ENCODE measurements at places on chromosomes 12 and 14. TPM values are rescaled to one million over a fixed set of nuclear protein-coding genes. Genes with fewer than 3 reads are reported as not detected.

HOXC4 gene
- total RNA-seq = 0.14 TPM

GLI1 gene
- total RNA-seq = 1.5 TPM

DNA sequence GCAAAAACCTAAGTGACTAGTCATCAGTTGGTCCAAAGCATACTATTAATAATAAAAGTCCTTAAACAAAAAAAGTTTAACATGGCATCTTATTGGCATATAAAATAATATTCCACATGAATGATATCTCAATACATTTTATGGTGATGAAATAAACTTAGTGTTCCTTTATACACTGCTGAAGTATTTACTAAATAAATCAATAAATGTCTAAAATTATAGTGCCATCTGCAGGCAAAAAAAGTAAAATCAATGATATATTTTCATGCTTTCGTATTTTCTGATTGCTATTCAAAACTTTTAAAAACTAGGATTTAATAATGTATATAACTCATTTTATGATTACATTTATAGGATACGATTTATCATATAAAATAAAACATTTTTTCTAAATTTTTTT, 30.5 kb downstream of the PUS7L start:
- H3K27ac ChIP-seq = no peak overlapping the region
- peaks cover 6% of the 10 kb centered on the region for H3K4me1 ChIP-seq
- DNase-seq = no peak
- peaks cover 32% of the 10 kb centered on the region for H3K36me3 ChIP-seq
- H3K4me3 ChIP-seq = no peak overlapping the region

NRXN3 gene
- total RNA-seq = 0.07 TPM

- no peaks in the 10 kb centered on the region for H3K4me1 ChIP-seq
- no peaks in the 10 kb centered on the region for H3K27me3 ChIP-seq
- H3K4me3 ChIP-seq = no peak overlapping the region
- no peak for DNase-seq
- H3K27ac ChIP-seq = no peak overlapping the region
Observed at GRCh38 chr12:18990856-18991255, 138.7 kb upstream of the PLEKHA5 start.

KRT79 gene
- total RNA-seq = not detected

DNA sequence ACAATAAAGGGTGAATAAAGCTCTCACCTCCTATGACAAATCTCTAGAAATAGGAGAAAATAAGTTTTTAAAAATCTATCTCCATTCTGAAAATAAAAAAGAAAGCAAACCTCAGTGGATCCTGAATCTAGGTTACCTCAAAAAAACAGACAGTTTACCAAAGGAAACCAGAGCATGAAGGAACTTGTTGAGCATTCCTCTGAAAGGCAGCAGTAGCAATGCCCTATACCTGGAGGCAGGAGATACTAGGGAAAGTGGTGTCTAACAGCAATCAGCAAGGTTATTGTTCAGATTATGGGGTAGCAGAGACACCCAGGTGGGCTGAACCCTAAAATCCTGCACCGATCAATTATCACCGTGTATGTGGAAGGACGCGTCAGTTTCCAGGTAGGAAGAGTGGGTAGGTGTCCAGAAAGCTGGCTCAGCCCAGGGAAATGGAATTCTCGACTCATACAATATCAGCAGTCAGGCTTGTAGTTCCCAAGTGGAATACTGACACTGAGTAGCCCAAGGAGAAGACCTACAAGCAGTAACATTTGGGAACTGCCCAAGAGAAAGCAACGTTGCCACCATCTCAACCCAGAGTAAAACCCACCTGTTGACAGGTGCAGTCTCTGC, 128.3 kb downstream of the ST8SIA1 start:
- no peaks in the 10 kb centered on the region for H3K4me1 ChIP-seq
- no peak for DNase-seq
- no peak overlapping the region for H3K4me3 ChIP-seq
- H3K27me3 ChIP-seq = no peaks in the 10 kb centered on the region
- no peaks in the 10 kb centered on the region for H3K36me3 ChIP-seq
- H3K27ac ChIP-seq = no peak overlapping the region

DNA sequence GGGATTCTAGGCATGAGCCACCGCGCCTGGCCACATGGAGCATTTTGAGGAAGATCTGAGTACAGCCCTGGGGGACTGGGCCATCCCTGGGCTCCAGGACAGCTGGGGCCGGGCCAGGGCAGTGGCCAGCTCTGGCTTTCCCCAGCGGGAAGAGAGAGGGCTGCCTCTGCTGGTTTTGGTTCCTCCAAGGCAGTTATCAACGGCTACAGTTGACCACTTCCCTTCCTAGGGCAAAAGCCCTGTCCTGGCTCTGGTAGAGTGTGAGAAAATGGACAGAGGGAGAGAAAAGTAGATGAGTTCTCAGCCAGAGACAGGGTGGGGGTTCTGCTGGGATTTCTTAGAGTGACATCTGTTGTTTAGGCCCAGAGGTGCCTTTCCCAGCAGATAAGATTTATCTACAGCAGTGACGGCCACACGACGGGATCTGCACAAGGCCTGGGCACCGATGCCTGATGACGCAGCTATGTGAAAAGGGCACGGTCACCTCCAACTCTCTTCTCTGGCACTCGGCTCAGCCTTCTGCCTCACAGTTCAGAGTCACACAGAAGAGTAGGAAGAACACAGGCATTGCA, 5.5 kb upstream of the HVCN1 start:
- no peaks in the 10 kb centered on the region for H3K27me3 ChIP-seq
- no peak for DNase-seq
- no peaks in the 10 kb centered on the region for H3K36me3 ChIP-seq
- no peak overlapping the region for H3K4me3 ChIP-seq

DNA sequence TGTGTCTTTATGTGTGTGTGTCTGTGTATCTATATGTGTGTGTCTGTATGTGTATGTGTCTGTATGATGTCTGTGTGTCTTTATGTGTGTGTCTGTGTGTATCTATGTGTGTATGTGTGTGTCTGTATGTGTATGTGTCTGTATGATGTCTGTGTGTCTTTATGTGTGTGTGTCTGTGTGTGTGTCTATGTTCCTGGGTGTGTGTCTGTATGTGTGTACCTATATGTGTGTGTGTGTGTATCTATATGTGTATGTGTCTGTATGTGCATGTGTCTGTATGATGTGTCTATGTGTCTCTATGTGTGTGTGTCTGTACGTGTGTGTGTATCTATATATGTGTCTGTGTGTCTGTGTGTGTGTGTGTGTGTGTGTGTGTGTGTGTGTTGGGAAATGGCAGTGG, 19.0 kb upstream of the CD9 start:
- peaks cover 2% of the 10 kb centered on the region for H3K27me3 ChIP-seq
- no peak for DNase-seq
- no peak overlapping the region for H3K27ac ChIP-seq
- H3K36me3 ChIP-seq = no peaks in the 10 kb centered on the region

KCNK13 gene
- 0.18 TPM for total RNA-seq

Data from activated T-helper 2 cell treated with anti-CD3 and anti-CD28 coated beads, Interferon-gamma antibody, Interleukin-2, Interleukin-4, amounts not matched to agents 10 μg/mL and 5 μg/mL and 100 μg/mL, durations not matched to agents 14 hours and 24 hours and 36 hours (primary cell).